ENCODE measurements at places on chromosomes 7 and 10.

DNA sequence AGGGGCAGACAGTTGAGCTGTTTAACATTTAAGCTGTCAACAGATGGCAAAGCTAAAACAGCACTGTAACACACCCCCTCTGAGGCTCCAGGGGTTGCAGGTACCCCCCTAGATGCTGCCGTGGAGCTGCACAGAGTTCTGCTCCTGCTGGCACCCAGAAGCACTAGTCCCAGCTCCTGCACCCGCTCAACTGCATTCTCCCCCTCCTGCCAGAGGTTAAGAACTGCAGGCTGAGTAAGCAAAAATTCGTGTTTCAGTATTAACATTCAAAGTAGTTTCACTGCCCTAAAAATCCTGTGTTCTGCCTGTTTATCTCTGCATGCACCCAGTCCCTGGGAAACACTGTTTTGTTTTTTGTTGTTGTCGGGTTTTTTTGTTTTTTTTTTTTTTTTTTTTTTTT lies 790.8 kb upstream of the KCND2 start:
- no peak for DNase-seq

- no peak for DNase-seq
Observed at GRCh38 chr10:69957241-69957885, 95.3 kb upstream of the MACROH2A2 start.

- no peak for DNase-seq
Observed at GRCh38 chr10:24652381-24652957, 71.2 kb downstream of the ARHGAP21 start.

DNA sequence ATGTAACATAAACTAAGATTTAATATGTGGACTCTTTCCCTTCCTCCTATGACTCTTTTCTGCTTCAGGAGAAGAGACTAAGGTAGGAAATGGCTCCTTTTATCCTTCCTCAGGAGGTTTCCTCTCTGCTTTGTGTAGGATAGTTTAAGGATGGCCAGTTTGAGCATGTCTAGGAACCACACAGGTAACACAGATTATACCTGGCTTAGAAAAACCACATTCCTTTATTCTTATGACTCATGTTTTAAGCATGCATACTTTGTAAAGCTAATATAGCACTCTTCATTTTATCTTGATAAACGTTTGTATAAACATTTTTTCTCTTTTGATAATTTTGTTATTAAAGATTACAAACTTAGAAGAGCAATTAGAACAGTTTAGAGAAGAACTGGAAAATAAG lies 57.8 kb downstream of the CYP51A1 start:
- DNase-seq = no peak

GRCh38 chr10:72746426-72747363 lies 54.8 kb downstream of the MCU start:
- no peak for DNase-seq

DNA sequence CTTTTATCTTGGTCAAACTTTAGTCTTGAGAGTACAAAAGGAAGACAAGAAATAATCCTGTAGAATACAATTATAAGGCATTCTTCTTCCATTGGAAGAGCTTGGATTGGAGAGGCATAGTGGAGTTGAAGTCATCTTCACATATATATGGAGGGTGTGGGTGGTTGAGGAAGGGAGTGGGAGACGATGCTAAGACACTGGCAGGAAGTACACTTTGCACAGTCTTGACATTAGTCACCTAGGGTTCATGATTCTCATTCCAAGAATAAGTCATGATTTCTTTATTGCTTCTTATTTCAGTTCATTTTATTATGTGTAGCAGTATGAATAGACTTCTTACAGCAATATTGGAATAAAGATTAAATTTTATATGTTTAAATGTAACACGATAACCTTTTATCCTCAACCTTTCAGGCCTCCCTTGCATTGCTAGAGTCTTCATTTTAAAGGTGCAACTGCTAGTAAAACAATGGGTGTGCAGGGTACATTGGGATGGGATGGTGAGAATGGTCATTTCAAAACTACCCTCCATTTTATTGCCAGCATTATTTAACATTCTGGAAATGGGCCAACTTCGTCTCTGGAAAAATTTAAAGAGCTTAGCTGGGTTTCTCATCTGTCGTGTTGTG lies 12.3 kb upstream of the SLC26A3 start:
- no peak for DNase-seq

GRCh38 chr7:13117103-13117502 lies 429.7 kb downstream of the ARL4A start:
- DNase-seq = no peak

GRCh38 chr10:103627111-103627892 lies 133.8 kb downstream of the NEURL1 start:
- no peak for DNase-seq

DNA sequence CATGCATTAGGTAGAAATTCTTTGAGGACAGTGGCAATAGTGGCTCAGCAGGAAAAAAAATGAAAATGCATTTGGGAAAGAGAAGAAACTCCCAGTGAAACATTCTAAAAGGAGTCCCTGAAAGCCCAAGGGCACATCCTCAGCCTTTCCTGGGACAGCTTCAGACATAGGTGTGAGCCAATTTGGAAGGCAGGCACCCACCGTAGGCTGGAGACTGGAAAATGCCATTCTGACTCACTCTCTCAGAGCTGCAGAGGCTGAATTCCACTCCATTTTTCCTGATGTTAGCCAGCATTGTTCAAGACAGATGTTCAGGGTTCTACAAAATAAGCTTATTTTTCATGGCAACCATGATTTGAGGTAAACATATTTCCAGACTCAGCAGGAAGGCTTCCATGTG lies 379.0 kb upstream of the FZD8 start:
- DNase-seq = no peak

DNA sequence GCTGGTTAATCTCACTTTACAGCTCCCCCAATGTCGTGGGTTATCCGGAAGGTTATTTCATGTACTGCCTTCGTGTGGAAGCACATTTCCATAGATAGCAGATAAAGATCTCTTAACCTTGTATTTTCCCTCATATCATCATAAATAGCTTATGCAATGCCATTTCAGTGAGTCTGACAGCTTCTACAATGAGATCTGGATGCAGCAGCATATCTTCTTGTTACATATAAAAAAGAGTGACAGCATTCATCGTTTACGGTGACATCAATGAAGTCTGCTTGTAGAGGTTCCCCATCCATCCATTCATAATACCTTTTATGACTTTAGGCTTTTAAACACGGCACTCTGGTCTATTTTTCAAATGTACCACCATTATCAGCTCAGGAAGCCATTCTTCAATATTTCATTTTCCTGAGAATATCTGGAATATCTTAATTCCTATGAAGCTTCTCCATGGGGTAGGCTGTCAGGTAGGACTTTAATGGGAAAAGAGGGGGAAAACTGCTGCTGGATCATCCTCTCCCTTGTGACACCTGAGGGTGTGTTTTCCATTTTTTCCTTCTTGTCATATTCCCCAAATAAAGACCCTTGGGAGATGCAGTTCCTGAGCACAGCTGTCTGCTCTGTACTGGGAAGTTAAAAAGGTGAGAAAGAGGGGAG lies 51.9 kb upstream of the CTBP2 start:
- DNase-seq = no peak

- DNase-seq = no peak
Observed at GRCh38 chr10:107689323-107689722, 524.8 kb upstream of the SORCS1 start.

DNA sequence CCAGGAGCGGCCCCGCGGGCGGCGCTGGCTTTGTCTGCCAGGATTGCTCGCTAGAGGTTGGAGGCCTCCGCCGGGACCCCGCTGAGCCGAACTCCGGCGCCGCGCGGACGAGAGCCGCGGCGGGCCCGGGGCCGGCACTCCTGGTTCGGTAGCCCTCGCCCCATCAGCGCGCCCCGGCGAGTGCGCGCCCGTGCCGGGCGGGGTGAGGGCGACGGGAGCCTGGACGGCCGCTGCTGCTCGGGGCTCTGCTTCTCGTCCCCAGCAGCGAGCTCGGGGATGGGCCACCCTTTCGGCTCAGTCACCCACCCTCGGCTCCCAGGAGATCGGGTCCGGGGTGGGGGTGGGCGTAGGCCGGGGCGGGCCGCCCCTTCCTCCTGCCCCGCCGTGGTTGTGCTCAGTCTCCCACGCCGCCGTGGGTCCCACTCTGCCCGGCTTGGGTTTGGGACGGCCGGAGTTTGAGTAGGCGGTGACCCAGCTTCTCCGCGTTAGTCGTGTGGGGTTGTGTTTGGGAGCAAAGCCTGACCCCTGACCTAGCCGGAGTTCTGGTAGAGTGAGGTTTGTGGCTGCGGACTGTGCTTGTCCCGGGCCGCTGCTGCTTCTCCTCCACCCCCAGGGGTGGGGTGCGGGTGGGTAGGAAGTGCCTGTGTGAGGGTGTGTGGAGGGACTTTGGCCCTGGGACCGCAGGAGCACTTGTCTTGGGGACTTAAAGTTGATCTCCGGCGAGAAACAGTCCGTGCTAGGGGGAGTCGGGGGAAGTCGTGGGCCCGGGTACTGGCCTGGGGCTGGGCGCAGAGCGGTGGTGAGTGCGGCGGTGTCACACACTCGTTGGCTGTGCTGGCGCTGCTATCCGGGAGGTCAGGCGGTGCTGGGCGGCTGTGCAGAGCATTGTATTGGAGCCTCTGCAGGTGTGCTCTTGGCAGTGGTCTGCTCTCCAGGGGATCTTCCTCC lies 677 bp downstream of the TSPAN14 start:
- no peak for DNase-seq

DNA sequence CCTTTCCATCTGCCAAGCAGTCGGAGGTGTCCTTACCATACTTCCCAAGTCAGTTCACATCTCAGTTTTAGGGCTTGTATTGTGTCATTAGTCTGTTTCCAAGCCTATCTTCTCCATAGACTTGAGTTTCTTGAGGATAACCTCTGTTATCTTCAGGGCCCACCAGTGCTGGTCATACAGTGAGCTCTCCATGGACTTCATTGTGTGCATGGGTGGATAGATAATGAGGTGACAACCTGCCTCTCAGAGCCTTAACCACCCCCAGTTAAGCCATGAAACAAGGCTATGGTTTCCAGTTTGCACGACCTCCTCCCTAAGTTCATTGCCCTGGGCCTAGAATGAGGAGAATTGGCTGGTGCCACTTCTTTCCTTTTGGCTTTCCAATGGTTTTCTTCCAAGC lies 38.5 kb upstream of the WAC start:
- DNase-seq = no peak

- DNase-seq = no peak
Observed at GRCh38 chr7:36969376-36969775, 245.1 kb upstream of the AOAH start.

GRCh38 chr10:1643161-1643907 lies 94.0 kb downstream of the ADARB2 start:
- DNase-seq = no peak

- DNase-seq = no peak
Observed at GRCh38 chr7:97117035-97117371, 495 bp upstream of the SDHAF3 start.

DNA sequence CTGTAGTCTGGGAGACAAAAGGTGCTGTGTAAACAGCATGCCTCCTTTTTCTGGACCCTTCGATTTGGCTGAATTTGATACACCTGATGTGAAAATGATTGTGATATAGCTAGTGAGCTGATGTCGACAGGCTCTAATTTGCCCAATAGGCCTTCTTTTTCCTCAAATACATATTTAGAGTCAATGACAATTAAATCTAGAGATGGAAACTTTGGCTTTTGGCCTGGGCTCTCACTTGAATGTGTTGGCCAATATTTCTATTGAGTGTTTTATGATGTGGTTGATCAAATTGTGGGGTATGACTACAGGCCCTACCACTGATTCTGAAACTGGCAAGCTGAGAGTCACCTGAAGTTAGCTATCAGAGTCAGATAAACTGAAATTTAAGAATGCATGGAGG lies 151.8 kb upstream of the MEOX2 start:
- no peak for DNase-seq

DNA sequence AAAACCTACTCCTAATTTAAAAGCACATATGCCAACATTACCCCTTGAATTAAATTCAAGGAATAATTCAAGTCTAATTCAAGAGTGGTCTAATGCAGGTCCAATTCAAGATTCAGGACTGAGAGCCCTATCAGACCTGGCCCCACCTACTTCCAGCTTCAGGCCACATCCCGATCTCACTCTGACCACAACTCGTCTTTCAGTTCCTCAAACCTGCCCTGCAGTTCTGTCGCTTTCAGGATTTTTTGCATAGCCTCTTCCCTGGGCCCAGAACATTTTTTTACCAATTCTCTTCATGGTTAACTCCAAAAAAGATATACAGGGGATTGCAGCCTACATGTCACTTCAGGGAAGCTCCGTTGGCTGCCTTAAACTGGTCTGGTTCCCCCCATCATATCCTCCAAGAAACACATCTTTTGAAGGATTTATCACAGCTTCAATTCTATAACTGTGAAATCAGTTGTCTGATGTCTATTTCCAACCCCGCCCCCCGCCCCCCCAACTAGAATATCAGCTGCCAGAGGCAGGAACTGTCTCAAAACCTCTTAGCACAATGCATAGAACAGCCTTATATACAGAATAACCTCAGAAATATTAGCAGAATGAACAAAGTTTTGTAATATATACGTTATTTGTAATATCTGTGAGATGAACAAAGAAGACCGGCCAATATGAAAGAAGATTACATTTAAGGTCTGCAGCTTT lies 20.8 kb downstream of the CCDC6 start:
- no peak for DNase-seq

DNA sequence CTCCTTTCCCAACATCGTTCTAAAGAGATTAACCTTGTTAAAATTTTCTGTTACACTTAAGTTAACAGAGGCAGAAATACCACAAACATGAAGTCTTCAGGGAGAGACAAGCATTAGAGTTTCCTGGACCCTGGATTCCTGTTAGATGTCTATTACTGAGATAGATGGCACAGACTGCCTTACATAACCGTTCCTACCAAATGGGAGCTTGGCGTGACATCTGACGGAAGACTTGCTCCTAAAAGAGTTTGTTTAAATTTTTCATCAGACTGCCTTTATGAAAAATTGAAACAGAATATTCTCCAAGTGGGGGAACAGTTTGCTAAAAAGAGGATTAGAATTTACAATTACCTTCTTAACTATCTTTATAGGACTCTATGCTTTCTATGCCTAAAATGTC lies 22.7 kb downstream of the ANK3 start:
- no peak for DNase-seq

- no peak for DNase-seq
Observed at GRCh38 chr7:158255156-158255555, 332.5 kb downstream of the PTPRN2 start.

DNA sequence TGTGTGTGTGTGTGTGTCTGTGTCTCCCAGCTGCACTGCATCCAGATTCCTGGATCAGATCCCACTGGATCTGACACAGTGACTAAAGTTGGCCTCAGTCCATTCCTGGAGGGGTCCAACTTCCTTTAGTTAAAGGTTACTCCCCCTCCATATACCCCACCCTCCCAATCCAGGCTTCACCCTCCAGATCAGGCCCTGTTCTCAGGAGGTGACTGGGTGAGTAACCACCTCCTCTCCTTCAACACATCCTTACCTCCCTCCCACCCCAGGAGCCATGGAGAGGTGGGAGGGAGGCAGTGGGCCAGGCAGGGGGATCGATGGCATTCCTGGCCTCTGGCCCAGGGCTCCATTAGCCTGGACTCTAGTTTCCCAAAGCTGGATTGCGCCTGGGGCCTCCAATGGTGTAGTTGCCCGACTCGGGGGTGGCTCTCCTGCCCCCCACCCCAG lies 11.3 kb downstream of the KCNIP2 start:
- DNase-seq = no peak

DNA sequence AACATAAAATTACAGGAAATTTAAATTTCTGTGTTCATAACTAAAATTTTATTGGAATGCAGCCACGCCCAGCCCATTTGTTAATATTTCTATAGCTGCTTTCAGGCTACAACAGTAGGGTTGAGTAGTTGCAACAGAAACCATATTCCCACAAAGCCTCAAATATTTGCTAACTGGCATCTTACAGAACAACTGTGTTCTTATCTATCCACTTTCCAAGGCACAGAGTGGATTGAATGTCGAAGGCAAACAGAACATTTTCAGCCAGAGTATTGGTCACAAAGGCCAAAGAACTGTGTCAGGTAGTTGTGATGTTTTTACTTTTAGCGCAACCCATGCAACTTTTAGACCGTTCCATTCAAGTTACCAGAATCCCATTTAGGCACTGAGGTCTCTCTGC lies 51.1 kb upstream of the OPN4 start:
- DNase-seq = no peak

Measured in stimulated activated CD4-positive, alpha-beta T cell treated with anti-CD3 and anti-CD28 coated beads, Interleukin-1b, Interleukin-23, amount 100 ng/mL, for 1 hour (primary cell).